Progenitor cell of endocrine pancreas (in vitro differentiated cells): ENCODE measurements at places on chromosomes 16 and 17. TPM values are rescaled to one million over a fixed set of nuclear protein-coding genes. Genes with fewer than 3 reads are reported as not detected.

Gene GNG13
- total RNA-seq: not detected in 2 replicates

Gene MYH3
- total RNA-seq: 4.4 and 5.6 TPM in 2 replicates

DNA sequence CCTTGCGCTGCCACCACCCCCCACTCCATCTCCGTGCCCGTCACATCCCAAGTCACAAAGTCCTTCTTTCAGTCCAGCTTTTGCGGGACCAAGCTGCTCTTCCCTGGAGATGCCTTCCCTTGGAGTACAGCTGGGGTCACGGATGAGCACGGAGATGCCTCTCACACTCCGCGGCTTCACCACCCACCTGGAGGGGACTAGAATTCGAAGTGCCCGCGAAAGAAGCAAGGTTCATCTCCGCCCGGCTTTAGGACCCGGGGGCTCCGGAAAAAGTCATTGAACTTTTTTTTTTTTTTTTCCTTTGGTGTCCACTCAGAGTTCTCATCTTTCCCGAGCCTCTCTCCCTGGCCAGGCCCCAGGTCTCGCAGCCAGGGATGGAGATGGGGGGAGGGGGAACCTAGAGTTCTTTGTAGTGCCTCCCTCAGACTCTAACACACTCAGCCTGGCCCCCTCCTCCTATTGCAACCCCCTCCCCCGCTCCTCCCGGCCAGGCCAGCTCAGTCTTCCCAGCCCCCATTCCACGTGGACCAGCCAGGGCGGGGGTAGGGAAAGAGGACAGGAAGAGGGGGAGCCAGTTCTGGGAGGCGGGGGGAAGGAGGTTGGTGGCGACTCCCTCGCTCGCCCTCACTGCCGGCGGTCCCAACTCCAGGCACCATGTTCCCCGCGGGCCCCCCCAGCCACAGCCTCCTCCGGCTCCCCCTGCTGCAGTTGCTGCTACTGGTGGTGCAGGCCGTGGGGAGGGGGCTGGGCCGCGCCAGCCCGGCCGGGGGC lies at the start of gene FKBP10:
Gene FKBP10 (plus strand): TSS at position 624 of the 771 bp plus-strand sequence. CDS start 31 bp downstream, at position 655.
- H3K27ac ChIP-seq: peak within 1 kb of the TSS; percentile 95
- DNase-seq: peak; percentile 67
- H3K36me3 ChIP-seq: peaks cover 3% of the 10 kb centered on the region
- peak within 1 kb of the TSS; percentile 91 for H3K4me3 ChIP-seq
- peaks cover 19% of the 10 kb centered on the region for H3K4me1 ChIP-seq

Gene NOG
- total RNA-seq: 0.24 and 0.55 TPM in 2 replicates

Gene UTS2R
- 0.22 TPM in 2 replicates for total RNA-seq

Gene TEKT1
- not detected in 2 replicates for total RNA-seq

DNA sequence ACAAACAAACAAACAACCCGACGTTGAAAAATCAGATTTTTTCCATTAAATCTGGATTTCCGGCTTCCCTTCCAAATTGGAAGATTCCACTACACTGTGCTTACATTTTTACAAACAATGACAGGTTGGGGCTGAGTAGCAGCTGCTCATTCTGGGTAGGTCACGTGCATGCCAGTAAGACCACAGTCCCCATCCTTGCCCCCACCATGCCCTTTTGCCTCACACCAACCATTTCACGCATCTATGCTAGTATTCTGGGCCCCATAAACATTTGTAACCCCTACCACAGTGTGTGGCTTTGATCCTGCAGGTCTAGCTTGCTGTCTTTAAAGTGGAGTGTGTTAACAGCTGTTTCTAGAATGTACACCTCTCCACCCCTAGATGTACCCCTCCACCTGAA lies 366.1 kb downstream of the XYLT1 start:
- no peaks in the 10 kb centered on the region for H3K27me3 ChIP-seq
- DNase-seq: no peak
- H3K36me3 ChIP-seq: no peaks in the 10 kb centered on the region
- no peak overlapping the region for H3K4me3 ChIP-seq
- H3K4me1 ChIP-seq: no peaks in the 10 kb centered on the region

- peaks cover 4% of the 10 kb centered on the region for H3K4me1 ChIP-seq
- no peaks in the 10 kb centered on the region for H3K27me3 ChIP-seq
- peak overlapping the region; percentile 71 for H3K4me3 ChIP-seq
- no peak for DNase-seq
Measured at GRCh38 chr17:27354491-27355081, 60.7 kb downstream of the WSB1 start.

Gene C16orf96
- 1.2 and 1.7 TPM in 2 replicates for total RNA-seq

Gene PTX4
- not detected in 2 replicates for total RNA-seq

DNA sequence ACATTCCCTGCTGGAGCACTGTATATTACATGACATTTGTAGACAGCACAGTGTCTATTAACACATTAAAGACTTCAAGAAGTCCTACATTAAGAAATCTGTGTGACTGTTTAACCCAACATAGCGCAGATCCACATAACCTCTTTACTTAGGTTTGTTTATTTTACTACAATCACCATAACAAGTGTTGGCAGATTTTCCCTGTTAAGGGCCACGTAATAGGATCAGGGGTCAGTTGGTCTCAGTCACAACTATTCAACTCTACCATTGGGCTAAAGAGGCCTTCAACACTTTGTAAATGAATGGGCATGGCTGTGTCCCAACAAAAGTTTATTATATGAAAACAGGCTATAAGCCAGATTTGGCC lies 51.3 kb upstream of the ADORA2B start:
- no peaks in the 10 kb centered on the region for H3K27me3 ChIP-seq
- no peak overlapping the region for H3K4me3 ChIP-seq
- peak overlapping the region; percentile 39 for H3K27ac ChIP-seq
- H3K4me1 ChIP-seq: peaks cover 18% of the 10 kb centered on the region
